ENCODE measurements at places on chromosomes 1 and 21.

DNA sequence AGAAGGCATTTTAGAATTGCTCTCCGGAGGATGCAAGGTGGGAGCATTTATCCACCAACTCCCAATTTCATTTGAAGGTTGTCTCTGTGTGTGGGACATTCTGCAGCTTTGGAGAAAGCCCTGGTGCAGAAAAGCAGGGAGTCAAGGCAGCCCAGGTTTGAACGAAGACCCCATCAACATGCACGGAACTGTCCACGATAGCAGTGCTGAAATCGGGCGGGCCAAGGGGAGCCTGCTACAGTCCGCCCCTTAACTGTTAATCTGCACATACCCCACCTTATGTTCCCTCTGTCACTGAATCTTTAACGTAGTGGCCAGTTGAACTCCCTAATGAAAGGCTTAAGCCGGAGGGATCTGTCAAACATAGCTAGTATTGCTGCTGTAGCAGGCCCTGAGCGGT is 68.8 kb upstream of the C1orf174 start:
- DNase-seq, result no peak

- no peak for DNase-seq
Measured at GRCh38 chr21:35565204-35565611, 495.1 kb downstream of the SETD4 start.

GRCh38 chr1:16478091-16478490 is 36.0 kb downstream of the RNU1-1 start:
- no peak for DNase-seq

DNA sequence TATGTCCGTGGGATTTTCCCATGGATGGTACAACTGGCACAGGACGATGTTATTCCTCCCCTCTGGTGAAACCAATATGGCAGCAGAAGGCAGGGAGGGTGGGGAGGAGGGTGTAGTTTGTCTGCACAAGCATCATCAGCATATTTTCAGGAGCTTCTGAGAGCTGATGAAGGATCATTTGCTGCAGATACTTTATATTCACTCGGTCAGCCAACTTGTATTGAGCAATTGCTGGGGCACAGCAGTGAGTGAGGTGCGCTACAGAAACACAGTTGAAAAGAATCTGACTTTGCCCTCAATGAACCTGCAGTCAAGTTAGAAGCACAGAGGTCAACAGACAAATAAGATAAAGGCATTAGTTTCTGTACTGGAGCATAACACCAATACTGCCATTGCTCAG is 13.0 kb downstream of the PKP1 start:
- no peak for DNase-seq

- no peak for DNase-seq
Measured at GRCh38 chr1:160761046-160761445, 22.0 kb downstream of the SLAMF7 start.

- peak; percentile 16 for DNase-seq
Measured at GRCh38 chr1:244801246-244801645, 34.2 kb upstream of the COX20 start.

GRCh38 chr1:221712198-221712684 is 29.6 kb downstream of the DUSP10 start:
- no peak for DNase-seq

DNA sequence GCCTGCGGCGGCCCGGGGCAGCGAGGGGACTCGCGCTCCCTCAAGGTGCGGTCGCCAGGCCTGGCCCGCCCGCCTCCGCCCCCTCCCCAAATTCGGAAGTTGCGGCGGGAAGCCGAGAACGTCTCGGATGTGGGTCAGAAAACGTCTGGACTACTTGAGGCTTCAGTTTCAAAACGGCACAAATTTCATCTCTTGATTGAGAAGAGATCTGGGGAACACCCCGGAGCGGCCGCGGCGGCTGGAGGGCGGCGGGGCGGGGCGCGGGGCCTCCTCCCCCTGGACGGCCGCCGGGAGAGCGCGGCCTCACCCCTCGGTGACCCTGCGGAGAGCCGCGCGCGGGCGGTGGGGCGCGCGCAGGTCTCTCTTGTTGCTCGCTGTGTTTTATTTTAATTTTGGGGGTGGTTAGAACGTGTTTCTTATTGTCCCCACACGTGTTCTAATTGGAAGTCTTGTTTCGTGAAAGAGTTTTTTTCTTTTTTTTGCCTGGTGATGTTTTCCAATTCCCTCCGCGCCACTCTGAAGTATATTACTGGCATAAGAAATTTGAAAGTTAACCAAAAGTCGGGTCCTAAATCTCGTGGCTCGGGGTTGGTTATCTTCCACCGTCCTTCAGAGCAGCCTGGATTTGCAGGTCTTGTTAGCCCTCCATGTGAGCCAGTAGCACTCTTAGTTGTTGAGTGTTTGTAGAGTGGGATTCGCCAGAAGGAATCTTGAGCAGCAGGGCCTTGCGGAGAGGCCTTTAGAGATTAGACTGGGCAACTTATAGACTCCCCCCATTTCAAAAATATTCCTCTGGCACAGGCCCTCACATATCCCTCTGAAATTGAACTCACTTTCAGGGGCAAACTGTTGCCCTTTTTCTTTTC is 749 bp downstream of the PCBP3 start:
- DNase-seq, result no peak

DNA sequence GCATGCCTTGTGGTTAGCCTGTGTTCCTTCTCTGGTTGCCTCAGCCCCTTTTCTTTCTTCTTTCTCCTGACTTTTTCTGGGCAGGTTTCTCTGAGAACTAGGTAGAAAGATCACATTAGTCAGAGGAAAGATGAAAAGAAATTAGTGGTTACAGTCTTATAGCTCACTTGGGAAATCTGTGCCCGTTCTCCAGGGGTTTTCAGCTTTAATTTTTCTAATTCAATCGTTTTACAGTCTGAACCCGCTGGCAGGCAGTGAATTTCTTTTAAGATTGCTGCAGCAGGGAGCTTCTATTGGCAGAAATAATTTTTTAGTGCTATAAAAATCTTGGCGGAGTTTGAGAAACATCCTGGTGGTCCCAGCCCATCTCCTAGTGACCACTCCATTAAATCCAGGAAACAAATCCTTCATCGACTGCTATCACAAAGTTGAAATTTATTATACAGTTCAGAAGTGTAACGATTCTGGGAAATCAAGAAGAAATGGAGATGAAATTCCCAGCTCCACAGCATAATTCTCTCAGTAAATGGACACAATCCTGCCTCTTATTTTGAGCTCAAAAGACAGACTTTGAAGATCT is 113.1 kb downstream of the PCP4 start:
- no peak for DNase-seq

GRCh38 chr1:166272851-166273250 is 106.0 kb upstream of the FAM78B start:
- no peak for DNase-seq

DNA sequence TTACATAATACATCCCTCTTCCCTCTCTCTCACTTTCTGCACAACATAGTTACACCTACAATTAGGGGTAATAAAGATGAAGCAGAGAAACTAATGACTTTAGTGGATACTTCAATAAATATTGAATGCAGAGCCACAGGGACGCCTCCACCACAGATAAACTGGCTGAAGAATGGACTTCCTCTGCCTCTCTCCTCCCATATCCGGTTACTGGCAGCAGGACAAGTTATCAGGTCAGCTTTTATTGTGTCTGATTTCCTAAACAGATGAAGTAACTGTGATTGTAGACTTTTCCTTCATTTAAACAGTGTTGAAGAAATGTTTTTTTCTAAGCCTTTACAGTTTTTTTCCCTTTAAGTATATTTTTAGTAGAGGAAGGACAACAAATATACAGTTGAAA is 281.6 kb downstream of the TPR start:
- DNase-seq, result no peak

DNA sequence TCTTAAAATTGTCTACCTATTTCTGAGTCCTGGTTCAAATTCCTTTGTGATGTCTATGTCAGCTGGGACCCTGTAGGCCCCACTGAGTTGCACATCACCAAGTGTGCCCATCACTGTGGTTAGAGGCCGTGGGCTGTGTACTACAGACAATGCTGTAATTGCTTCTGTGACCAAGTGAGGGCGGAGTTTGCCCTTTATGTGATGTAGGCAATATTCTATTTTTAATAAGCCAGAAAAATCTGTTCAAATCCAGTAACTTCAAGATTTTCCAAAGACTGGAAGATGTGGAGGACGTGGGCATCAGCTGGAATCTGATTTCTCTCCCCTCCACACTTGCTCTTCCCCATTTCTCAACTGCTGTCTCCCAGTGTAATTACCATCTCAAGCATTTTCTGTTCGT is 215.4 kb downstream of the PBX1 start:
- no peak for DNase-seq

DNA sequence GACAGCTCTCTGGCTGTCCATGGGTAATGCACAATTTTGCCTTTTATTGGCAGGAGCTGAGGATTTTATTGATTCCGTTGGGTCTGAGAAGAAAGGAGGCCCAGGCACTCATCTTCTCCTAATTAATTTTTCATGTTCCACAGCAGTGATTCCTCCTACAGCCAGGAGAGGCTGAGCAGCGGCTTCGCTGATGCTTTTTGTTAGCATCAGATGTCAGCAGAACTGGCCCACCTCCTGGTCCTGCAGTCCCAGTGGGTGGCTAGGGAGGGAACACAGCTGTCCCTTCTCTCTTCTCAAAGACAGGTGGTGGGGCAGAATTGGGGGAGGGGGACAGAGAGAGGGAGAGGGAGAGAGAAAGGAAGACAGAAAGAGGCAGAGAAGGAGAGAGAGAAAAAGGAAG is 5.7 kb downstream of the MT1HL1 start:
- no peak for DNase-seq

GRCh38 chr1:203599875-203600781 is 26.5 kb upstream of the ATP2B4 start:
- no peak for DNase-seq

DNA sequence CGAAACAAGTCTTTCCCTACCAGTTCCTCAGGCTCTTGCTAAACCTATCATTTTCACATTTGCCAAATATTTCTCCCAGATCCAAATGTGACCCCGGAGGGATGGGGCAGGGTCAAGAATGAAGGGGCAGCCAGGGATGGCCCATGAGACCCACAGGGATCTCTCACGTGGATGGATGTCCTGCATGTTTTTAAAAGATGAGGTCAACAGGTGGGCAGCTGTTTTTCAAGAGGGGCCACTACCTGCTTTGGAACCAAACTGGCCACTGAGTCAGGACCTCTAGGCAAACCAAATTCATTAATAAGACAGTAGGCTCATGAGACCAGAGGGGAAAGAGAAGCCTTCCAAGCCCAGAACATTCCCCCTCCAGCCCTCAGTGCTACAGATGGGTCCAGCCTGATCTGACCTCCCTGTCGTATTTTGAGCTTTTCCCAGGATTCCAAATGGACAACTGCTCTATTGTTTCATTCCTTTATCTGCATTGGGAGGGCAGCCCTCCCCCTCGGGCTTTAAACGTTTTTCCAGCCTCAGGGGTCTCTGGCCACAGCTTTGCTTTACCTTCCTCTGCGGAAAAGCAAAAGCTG is 252.5 kb upstream of the IRF2BP2 start:
- DNase-seq, result no peak
